Iris pigment epithelial cell (primary cell): ENCODE measurements at places on chromosomes 1 and 21.
A peak's percentile ranks its signal among the peaks of the same experiment; 100 is the strongest.

DNA sequence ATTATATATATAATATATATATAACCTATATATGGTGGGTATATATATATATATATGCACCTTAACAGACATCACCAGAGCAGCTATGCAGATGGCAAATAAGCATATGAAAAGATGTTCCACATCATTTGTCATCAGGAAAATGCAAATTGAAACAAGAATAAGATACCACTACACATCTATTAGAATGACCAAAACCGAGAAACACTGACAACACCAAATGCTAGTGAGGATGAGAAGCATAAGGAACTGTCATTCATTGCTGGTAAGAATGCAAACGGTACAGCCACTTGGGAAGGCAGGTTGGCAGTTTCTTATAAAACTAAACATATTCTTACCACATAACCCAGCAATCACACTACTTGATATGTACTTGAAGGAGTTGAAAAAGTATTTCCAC is 219.8 kb upstream of the PRMT6 start:
- no peak for DNase-seq

GRCh38 chr1:108570998-108571401 is 11.1 kb downstream of the EEIG2 start:
- DNase-seq: no peak

DNA sequence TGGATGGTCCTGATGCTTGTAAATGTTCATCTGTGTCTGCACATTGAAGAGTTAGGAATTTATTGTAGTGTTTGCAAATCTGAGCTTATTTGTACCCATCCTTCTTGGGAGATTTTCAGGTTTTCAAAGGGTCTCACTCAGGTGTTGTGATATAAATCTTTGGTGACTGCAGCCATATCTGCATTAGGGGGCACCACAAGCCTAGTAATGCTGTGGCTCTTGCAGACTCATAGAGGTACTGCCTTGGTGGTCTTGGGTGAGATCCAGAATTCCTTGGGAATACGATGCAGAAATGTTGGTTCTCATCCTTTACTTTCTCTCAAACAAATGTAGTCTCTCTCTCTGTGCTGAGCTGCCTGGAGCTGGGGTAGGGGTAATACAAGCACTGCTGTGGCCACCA is 405.9 kb downstream of the TTLL7 start:
- no peak for DNase-seq

DNA sequence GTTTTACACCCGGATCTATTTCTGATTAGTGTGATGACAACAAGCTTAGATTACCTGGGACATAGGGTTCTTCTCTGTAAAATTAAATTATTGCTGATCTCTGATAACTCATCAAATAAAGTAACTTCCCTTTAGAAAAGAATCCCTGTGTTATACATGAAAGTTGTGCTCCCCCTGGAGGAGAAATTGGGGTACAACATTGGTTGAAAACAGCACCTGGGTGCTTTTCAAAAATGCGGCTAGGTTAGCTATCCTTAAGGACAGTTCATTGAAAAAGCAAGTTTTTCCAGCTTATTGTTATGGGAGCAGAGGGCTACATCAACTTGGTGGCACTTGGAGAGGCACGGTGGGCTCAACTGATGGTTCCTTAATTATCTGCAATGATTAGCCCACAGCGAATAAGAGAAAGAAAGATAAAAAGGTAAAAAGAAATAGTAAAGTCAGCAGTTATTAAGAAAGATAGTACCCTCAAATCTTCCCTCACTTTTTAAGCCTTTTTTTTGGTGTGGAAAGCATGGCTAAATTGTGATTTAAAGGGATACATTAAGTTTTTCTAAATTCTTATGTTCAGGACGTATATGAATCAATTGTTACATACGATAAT is 97.8 kb downstream of the FMN2 start:
- DNase-seq: peak; percentile 31

- DNase-seq: peak; percentile 48
These were observed 81.1 kb downstream of the KIAA0319L start for GRCh38 chr1:35475856-35476674.

DNA sequence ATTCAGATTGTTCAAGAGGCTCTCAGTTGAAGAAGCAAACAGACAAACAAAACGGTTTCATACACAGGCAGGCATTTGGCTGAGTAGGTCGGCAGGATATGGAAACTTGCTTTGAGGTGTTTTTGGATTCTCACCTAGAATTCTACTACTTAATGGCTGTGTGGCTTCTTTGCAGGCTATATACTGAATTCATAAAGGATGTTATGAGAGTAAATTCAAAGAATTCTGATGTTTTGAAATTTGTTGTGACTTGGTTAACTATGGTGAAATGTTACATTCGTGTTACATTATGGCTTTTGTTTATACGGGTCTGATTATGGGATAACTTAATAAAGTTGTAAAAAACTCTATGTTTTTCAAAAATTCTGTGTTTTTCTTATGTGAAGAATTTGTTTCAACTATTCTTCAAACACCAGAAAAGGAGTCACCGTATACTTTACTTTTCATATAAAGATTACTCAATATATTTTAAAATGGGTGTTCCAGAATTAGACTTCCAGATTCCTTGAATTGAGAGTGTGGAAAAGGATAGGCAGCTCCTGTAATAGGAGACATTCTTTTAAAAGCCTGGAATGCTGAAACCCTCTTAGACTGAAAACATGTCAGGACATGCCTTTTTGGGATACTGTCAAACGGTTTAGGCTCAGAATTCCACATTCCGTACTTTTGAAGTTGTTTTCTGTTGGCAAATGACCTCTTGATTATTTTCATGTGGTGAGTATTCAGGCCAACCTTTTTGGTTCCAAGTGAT is 8.2 kb upstream of the IRF2BP2 start:
- DNase-seq: peak; percentile 56

DNA sequence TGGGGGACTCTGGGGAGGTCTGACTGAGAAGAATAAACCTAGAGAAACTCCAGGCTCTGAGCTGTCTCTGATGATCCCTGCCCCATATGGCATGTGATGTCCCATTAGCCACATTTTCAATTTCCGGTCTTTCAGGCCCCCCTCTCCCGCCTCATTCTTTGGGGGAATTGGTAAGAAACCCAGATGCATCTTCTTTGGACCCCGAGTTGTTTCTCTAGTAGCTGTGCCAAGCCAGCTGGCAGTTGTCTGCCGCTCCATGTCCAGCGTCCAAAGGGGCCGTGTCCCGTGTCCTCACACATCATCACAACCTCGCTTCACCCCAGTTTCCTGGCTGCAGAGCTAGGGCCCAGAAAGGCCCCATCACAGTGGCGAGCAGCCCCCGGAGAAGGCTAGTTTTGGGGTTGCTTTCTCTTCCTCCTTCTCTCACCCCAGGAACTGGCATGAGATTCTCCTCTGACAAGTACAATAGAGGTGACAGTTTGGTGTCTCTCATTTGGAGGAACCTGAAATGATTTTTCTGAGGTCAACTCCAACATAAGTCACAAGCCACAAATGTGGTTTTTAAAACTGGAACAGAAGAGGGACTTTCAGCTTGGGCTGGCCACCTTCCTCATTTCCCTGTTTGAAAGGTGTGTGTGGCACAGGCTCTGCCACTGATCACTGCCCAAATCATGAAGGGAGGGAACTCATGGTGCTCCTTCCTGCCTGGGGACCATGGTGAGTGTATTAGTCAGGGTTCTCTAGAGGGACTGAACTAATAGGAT is 6.4 kb upstream of the GPR157 start:
- DNase-seq: no peak

- no peak for DNase-seq
These were observed 55.0 kb downstream of the NFASC start for GRCh38 chr1:204925701-204926100.

- DNase-seq: no peak
These were observed 125.7 kb downstream of the IGSF21 start for GRCh38 chr1:18233176-18233864.

DNA sequence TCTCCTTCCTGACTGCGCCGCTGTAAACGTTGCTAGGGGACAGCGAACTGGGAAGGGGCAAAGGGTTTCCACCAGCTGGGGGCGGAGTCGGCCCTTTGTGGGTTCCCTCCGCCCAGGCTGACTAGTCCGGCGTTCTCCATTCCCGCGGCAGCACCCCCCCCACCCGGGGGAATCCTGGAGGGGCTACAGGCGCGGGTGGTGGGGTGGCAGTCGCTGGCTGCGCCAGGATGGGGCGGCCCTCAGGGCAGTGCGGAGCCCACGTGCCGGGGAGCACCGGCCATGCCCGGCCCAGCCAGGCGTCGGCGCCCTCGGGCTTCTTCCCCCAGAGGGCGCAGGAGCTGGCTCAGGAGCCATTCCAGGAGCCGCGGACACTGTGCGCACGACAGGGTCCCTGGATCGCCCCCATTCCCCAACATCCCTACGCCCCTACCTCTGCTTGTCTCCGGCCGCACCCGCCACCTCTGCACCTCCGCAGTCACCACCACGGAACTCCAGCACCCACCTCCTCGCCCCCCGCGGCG is 476 bp downstream of the BATF3 start:
- DNase-seq: peak; percentile 28

GRCh38 chr1:61436016-61436415 is 288.9 kb downstream of the TM2D1 start:
- DNase-seq: no peak

- DNase-seq: no peak
These were observed 5.5 kb downstream of the KLHL21 start for GRCh38 chr1:6596886-6597776.

DNA sequence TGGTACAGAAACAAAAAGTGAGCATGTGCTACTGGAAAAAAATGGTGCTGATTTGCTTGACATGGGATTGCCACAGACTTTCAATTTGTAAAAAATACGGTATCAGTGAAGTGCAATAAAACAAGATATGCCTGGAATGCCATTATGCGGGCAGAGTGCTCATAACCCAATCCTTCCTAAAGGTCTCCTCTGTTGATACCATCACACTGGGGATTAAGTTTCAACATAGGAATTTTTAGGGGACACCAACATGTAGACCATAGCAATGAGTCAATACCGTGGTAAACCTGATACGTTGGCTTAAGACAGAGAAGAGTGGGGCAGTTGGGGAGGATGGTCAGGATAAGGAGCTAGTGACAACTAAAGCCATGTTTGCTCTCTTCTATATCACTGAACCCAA is 20.5 kb downstream of the MX1 start:
- no peak for DNase-seq

DNA sequence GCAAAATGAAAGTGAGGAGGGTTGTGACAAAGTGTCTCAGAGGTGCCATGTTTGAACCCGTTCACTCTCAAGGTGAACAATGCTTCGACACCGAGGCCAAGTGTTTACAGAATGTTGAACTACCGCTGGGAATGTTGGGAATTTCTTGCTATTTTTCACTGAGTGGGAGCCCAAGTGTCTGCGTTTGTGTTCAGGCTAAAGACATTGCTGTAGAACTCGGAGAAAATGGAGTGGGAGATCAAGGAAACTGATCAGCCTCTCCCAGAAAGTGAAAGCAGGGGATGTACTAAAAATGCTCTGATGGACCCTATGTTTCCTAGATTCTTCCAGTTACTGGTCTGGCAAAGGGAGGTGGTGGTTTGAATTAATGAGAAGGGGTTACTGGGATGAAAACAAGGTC is 207.5 kb downstream of the BACH1 start:
- DNase-seq: no peak

DNA sequence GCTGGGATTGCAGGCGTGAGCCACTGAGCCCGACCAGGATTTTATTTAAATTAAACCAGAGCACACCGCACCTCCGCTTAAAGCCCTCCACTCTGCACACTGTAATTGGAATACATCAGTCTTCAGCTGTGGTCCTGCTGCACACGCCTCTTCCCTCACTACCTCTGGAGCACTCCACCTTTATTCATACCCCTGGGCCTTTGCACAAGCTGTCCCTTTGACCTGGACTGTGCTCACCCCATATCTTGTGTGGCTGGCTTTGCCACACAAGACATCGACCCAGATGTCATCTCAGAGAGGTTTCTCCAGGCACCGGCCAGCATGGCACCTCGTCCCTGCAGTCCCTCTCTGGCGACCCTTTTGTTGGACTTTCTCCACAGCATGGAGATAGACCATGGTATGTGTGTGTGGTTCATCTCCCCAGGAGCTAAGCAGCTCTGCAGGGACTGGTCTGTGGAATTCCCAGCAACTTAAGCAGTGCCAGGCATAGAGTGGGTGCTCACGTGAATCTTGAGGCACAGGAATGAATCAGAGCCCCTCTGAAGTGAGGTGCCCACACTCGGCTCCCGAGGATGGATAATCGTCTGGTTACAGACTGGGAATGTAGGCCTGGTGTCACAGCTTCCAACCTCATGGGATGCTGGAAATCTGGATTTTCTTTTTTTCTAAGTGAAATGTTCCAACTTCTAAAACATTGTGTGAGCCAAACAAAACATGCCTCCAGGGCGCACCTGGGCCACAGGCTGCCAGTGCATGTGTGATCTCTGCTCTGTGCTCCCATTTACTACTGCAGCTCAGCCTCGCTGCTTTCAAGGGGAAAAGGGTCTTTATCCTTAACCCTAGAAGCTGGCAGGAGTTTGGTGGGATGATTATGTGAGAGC is 61.9 kb downstream of the EVA1C start:
- DNase-seq: no peak

- DNase-seq: no peak
These were observed 4.8 kb downstream of the ETV3 start for GRCh38 chr1:157133426-157133825.

DNA sequence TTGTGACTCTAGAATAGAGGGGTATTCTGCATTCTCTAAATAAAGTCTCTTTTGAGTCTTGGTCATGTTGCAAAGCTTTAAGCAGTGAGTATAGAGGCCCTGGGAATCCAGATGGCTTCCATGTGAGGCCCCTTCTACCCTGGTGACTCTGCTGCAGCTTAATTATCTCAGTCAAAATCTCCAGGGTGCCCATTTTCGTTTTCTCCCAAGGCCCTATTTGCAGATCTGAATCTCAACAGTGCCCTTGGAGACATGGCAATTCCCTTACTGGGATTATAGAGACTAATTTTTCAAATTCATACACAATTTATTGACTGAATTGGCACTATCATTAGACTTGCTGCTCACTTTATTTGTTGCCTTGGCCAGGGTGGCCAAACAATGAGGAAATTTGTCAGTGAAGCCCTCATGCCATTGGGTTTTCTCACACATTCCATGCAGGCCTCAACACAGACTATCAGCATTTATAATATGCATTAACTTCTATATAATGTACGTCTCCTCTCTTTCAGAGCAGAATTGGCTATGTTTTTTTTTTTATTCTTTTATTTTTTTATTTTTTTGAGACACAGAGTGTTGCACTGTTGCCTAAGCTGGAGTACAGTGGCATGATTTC is 35.1 kb downstream of the PROX1 start:
- no peak for DNase-seq

DNA sequence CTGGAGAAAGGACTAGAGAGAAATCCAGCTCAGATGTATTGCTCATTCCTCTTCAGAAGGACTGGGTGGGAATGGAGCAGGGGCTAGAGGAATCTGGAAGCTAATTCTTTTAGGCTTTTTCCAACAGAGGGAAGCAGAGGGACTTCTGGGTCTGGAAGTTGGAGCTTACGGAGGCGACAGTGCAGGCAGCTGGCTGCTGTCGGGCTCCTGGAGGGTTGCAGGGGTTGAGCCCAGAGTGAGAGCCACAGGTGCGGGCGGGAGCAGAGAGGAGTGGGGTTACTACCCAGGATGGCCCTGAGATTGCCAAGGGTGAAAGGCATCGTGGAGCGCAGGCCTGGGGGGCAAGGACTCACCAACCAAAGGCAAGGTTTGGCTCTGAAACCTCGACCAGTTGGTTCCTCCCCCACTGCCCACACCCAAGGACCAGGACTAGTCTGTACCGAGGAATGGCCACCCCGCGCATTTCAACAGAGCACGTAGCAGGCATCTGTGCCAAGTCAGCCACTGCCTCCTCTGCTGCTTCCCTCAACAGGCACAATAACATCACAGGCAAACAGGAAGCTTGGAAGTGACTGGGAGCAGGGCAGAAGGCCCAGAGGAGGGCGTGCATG is 22.7 kb upstream of the EDN2 start:
- no peak for DNase-seq
